ENCODE measurements at places on chromosomes 1 and 21. TPM values are rescaled to one million over a fixed set of nuclear protein-coding genes. Genes with fewer than 3 reads are reported as not detected.

SLC30A10 gene
- total RNA-seq = not detected

ADGRL2 gene
- 22.4 TPM for total RNA-seq

ACKR1 gene
- total RNA-seq = not detected

CNKSR1 gene
- total RNA-seq = 14.8 TPM

DNA sequence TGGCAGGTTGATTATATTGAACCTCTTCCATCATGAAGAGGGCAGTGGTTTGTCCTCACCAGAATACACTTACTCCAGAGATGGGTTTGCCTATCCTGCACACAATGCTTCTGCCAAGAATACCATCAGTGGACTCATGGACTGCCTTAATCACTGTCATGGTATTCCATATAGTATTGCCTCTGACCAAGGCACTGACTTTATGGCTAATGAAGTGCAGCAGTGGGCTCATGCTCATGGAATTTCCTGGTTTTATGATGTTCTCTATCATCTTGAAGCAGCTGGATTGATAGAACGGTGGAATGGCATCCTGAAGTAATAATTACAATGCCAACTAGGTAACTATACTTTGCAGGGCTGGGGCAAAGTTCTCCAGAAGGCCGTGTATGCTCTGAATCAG, 16.6 kb upstream of the GBP6 start:
- DNase-seq = no peak
